ENCODE measurements at places on chromosomes 1 and 21.
A peak's percentile ranks its signal among the peaks of the same experiment; 100 is the strongest.

GRCh38 chr1:38444311-38444710 is 397.7 kb upstream of the POU3F1 start:
- DNase-seq = peak; percentile 34

GRCh38 chr1:245441689-245442088 is 286.9 kb downstream of the KIF26B start:
- DNase-seq = peak; percentile 6

DNA sequence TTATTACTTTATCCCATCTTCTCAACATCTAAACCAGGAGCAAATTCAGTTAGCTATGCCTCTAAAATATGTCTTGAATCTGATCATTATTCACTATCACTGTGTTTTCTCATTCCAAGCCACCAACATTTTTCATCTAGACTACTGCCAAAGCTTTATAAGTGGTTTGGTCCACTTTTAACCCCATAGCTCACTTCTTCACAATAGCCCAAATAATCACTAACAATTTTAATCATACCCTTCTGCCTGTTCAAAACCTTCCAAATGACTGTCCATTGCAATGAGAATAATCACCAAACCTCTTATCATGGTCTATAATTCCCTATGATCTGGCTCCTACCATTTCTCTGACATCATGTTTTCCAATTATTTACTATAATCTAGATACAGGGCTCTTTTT is 149.8 kb upstream of the ZNHIT6 start:
- DNase-seq = no peak

DNA sequence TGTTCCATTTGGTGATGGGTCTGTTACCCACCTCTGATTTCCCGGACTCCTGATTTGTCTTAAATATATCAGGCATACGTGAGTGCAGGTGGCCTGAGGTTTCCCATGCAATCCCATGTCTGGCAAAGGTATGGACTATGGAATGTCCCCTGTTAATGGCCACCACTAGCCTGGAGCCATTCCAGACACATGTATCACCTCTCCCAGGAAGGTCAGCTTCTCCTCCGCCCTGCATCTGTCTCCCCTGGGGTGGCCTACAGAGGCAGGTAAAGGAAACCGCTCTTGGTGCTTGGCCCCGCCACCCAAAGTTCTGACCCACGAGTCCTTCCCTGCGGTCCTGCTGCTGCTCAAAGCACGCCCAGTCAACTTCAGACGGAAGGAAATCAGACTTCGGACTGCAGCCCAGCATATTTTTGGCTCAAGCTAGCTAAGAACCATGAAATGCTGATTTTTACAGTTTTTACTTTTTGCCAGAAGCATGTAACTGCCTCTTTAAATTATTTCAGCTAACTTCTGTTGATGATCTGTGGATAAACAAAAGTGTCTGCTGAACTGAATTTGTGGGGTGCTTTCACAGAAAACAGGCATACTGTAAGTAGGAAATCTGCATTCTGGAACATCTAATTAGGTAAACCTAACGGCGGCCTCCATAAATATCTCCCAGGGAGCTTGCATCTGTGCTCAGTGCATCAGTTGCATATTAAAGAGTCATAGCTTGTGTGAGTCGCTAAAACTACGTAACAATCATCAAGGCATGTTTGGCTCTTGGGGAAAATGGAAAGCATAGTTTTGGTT is 105.9 kb downstream of the PCP4 start:
- DNase-seq = no peak

GRCh38 chr1:153881751-153882150 is 41.0 kb downstream of the GATAD2B start:
- peak; percentile 56 for DNase-seq

DNA sequence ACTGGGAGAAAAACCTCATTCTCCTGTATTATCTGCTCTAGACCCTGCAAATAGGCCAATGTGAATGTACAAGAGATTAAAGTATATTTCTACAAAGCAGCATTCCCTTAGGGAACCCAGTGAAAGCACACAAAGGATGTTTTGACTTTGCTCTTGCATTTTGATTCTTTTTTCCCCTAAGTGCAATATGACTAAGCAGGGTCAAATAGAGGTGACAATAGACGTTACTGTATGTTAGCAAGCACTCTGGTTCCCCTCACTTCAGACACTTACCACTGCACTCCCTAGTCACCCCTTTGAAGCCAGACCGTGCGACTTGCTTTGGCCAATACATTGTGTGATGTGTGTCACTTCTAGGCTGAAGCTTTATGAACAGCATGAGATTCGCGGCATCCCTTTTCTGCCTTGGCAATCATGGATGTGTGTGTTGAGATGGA is 209.7 kb downstream of the RHOU start:
- DNase-seq = peak; percentile 68

GRCh38 chr1:81259625-81260411 is 540.9 kb upstream of the ADGRL2 start:
- no peak for DNase-seq

GRCh38 chr1:230826166-230826875 is 42.0 kb downstream of the C1orf198 start:
- DNase-seq = no peak

DNA sequence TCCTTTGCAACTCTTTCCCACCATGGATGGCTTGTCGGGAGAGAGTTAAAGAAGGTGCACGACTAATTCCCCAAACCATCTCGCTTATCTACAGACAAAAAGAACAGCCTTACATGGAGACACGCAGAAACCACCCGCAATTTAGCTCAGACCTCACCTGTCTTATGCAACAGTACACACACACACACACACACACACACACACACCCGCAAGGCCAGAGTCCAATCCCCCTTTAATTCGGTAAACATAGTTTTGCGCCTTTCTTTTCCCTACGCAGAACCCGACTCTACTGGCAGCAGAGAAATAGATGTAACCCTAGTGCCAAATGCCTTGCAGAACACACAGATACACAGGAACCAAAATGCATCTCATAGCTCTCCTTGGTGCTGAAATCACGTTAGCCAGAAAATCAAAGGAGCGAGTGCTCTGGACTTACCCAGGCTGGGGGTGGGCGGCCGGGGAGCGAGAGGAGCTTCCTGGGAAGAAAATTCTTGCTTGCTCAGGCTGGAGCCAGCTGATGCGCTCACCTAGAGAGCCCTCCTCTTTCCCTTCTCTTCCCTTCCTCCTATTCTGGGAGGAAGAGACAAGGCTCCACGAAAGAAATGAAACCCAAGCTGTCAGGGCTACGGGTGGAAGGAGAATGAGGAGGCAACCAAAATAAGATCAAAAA is 470 bp downstream of the TNR start:
- DNase-seq = peak; percentile 37

GRCh38 chr1:61124078-61124477 is 41.7 kb downstream of the NFIA start:
- no peak for DNase-seq

GRCh38 chr1:205353612-205354011 is 3.1 kb downstream of the KLHDC8A start:
- DNase-seq = no peak

DNA sequence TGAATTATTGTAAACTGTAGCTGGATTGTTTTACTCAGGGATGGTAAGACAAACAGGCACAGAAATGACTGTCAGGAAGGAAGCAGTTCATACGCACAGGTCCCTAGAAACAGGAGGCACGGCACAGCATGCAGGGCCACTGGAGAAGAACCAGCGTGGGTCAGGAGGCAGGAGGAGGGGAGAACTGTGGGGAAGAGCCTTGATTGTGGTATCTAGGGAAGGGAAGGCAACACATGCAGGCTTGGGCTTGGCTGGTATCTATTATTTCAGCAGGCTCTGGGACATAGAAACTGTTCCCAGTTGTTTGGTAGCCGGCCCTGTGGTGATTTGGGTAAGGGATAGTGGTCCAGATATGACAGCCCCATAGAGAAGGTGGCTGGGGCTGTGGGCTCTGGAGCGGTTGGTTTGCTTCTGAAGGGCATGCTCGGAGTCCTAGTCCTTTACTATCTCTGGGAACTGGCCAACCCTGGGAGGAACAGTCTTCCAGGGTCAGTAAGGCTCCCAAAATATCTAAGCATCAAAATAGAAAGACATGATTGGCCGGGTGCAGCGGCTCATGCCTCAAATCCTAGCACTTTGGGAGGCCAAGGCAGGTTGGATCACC is 43.1 kb upstream of the CCSAP start:
- no peak for DNase-seq

- no peak for DNase-seq
Observed at GRCh38 chr1:165228111-165228655, 128.3 kb downstream of the LMX1A start.

GRCh38 chr21:45443595-45444181 is 38.7 kb downstream of the COL18A1 start:
- DNase-seq = no peak

GRCh38 chr1:78718566-78718965 is 68.9 kb downstream of the IFI44 start:
- peak; percentile 56 for DNase-seq

DNA sequence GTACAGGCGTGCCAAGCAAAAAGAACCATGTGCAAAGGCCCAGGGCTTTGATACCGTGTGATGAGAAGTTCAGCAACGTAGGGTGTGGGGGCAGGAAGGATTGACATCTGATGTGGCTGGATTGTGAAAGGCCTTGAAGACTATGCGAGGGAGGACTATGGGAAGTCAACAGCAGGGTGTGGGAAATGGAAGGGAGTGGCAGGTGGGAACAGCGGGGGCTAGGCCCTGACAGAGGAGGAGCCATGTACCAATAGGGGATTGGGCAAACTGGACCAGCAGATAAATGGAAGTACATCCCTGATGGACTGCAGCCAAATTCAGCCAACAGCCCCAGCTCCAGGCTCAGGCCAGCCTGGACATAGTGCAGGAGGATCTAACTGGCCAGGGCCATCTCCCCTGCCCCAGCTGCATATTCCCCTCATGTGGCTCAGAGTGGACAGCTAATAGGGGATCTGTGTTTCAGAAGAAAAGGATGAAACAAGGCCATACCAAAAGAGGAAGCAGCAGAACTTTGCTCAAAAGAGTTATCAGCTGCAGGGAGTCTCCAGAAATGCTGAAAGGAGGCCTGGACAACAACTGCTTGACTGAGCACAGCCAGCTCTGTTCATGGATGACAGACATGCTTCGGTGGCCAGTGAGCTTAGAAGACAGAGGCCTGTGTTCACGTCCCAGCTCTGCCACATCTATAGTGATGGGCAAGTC is 140.2 kb upstream of the SGIP1 start:
- no peak for DNase-seq

DNA sequence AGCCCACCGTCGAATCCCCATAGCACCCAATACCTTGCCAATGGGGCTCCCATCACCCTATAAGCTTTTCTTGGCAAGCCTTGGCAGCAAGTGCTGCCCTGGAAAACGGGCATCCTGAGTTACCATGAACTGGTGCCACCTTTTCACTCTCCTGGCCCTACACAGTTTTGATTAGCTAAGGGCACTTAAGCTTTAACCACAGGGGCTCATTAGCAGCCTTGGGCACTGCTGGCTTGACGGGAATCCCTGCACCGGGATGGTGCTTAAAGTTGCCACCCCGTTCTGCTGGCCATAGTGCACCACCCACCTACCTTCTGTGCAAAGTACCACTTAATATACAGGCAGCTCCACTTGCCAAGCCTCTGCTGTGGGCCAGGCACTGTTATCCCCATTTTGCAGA is 13.7 kb downstream of the PARS2 start:
- no peak for DNase-seq

DNA sequence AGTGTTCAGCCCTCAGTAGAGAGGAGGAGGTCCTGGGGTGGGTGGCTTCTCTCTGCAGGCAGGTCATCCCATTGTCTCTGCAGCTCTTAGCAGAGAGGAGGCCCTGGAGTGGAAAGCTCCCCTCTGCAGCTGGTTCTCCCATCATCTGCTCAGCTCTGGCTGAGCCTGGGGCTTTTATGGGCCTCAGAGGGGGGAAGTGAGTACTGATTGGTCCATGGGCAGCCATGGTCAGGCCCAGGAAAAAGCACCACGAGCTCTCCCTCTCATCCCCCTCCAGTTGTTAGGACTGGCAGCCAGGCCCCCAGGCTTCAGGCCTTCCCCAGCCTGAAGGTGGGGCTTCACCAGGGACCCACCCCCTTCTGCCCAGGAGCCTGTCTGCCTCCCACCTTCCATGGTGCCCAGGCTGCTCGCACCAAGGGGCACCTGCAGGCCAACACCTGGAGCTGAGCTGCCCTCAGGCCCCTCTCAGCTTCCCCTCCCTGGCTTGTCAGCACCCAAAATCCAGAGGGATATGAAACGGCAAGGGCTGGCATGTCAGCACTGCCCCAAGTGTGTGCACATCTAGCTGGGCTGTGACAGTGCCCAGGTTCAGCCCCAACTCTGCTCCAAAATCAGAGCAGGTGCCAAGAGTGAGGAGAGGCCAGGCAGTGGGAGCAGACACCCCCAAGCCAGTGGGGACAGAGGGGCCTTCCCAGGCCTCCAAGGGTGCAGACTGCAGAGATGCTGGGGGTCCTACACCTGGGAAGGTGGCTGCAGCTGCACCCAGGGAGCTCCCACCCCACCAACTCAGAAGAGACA is 449.0 kb downstream of the MATN1 start:
- no peak for DNase-seq

DNA sequence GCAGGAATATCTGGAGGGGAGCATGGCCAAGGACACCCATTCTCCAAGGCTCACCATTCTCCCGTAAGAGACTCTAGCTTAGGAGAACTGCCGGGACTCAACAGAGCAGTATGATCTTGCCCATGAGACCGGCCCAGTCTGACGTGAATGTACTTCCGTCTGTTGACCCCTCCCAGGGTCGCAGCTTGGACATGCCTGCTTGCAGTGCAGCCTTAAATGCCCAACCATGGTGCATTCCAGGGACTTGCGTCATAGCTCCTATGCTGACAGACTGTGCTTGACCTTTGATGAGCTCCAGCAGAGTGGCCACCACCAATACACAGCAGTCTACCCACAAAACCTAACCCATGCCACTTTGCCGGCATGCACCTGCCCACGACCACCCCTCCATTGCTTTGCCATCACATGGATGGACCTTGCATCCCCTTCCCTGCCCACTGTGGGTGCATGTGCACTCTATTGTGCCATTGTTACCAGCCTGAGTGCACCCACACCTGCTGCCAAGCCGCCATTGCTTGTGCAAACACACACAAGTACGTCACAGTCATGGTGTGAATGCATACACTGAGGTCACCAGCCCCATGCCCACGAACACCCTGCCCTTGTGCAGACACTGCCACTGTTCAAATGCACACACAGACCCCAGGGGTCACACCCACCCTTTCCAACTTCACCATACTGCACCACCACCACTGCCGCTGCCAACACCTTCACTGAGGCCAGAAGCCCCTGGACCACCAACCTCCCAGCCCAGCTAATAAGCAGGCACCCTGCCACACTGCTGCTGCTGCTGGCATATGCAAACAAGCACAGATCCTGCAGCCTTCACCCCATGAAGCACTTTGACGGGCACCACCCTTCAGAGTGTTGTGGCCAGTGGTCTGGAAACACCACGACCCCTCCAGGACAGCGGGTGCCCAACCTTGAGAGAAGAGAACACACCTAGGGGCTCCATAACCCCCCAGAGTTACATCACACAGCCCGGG is 1141.3 kb downstream of the BRINP3 start:
- DNase-seq = no peak

- DNase-seq = no peak
Observed at GRCh38 chr1:155741908-155742307, 53.0 kb downstream of the DAP3 start.

Data from iris pigment epithelial cell (primary cell).